ENCODE measurements at places on chromosomes 2 and 18.

- DNase-seq = no peak
Measured at GRCh38 chr2:164363646-164364045, 257.6 kb downstream of the GRB14 start.

- no peak for DNase-seq
Measured at GRCh38 chr2:158321264-158321663, 135.3 kb downstream of the CCDC148 start.

DNA sequence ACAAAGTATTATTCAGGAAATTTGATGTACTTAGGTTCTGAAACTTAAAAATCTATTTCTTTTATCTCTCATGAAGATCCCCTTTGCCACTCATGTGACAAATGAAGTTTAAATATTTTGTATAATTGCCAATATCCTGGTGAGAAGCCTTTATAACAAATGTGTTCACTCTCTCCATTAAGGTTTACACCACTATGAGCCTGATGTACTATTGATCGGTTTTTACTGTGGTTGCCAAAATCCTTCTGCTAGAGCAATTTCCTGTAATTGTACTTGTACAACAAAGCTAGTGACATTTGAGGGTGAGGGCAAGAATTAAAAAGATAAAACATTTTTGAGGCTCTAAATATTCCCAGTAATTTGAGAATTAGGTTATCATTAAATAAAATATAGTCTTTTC is 222.3 kb upstream of the CDH19 start:
- no peak for DNase-seq

- no peak for DNase-seq
Measured at GRCh38 chr18:13416848-13417247, 198.3 kb downstream of the LDLRAD4 start.

GRCh38 chr2:73962798-73963197 is 21.9 kb upstream of the TET3 start:
- no peak for DNase-seq

GRCh38 chr2:241981076-241981700 is 111.7 kb downstream of the RTP5 start:
- no peak for DNase-seq

GRCh38 chr2:8525582-8526402 is 156.1 kb upstream of the ID2 start:
- DNase-seq = no peak

- no peak for DNase-seq
Measured at GRCh38 chr2:181851726-181852125, 39.8 kb upstream of the ITPRID2 start.

DNA sequence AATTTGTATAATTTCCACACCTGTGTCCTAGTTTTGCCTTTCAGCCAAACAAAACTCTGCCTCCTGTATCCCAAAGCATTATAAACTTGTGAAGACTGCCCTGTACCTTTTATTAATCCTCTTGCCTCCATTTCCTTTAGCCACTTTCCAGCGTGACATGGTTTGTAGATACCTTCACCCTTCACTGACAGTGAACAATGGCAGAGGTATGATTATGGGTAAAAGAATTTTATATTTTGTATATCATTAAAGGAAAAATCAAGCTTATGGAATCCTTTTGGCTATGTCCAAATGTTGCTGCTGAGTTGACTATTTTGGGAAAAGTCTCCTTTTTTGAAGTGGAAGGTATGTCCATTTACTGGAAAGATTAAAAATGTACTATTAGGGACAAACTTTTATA is 251.7 kb downstream of the HNMT start:
- no peak for DNase-seq
